Activated CD8-positive, alpha-beta T cell treated with anti-CD3 and anti-CD28 coated beads, Interleukin-2, amount 10 ng/mL, durations not matched to agents 7 days and 5 days (primary cell): ENCODE measurements at places on chromosomes 1 and 21.

DNA sequence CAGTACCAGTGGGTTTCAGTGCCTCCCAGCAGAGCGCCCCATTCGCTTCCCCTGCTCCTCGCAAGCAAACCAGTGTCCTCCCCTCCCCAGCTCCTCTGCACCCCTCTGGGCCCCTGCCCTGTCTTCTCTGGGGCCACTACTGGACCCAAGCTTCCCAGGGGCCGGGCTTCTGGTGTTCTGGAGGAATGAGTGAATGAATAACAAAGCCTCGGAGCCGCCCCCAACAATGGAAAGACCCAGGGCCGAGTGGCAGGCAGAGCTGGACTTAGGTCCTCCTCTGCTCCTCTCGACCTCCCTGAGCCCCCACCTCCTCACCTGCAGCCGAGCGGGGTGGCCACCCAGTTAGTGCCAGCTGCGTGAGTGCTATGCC, 37.6 kb downstream of the MATN1 start:
- no peak for DNase-seq

DNA sequence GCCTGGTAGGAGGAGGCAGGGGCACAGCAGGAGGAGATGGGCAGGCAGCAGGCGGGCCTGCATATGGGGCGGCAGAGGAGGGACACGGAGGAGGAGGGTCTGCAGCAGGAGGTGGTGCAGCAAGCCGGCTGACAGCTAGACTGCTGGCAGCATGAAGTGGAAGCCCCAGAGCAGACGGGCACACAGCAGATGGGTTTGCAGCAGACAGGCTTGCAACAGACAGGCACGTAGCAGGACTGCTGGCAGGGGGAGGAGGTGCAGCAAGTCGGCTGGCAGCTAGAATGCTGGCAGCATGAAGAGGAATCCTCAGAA, 615 bp downstream of the KRTAP10-5 start:
- no peak for DNase-seq

- no peak for DNase-seq
Observed at GRCh38 chr1:97632075-97632474, 288.8 kb downstream of the DPYD start.

GRCh38 chr1:150534002-150534401, 15.2 kb upstream of the ADAMTSL4 start:
- no peak for DNase-seq

GRCh38 chr1:220828179-220828490, 41.4 kb downstream of the MTARC1 start:
- DNase-seq = no peak

DNA sequence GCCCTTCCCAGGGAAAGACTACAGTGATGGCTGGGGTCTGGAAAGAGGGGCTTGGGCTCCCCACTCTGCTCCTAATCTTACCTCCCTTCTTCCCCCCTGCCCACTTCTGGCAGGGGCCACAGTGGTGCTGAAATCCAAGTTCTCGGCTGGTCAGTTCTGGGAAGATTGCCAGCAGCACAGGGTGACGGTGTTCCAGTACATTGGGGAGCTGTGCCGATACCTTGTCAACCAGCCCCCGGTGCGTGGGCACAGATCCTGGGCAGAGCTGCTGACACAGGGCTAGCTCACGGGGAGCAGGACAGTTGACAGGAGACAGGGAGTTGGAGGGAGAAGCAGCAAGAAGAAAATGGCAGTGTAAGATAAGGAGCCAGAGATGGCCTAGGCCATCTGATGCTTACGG, 2.4 kb downstream of the SLC27A3 start:
- DNase-seq = no peak

DNA sequence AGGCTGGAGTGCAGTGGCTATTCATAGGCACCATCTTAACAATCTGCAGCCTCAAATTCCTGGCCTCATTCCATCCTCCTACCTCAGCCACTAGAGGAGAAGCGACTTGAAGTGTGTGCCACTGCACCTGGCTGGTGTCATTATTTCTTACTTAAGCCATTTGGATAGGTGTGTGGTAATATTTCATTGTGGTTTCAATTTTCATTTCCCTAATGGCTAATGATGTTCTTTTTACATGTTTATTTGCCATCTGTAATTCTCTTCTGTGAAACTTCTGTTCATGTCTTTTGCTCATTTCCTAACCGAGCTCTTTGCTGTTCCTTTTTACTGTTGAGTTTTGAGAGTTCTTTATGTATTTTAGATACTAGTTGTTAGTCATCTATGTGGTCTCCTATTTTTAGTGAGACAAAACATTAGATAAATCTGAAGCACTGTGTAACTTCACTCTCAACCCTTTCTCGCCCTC, 66.8 kb downstream of the SLC27A3 start:
- DNase-seq = no peak

- DNase-seq = no peak
Observed at GRCh38 chr1:47569681-47570470, 132.0 kb downstream of the FOXD2 start.

DNA sequence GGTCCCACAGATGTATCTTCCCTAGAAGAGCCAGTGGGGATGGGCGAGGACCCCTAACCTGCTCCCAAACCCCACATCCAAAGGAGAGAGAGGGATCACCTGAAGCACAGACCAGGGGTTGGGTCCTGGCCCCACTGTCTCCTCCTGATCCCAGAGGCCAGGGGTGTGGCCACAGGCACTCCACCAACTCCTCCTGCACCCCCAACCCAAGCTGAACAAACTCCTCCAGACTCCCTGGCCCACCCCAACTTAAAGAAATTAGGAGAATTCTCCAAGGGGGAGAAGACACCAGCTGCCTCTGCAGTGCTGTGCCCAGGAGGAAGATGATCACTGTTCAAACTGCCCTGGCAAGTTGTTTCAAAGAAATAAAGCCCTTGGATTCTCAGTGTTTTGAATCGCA, 4.5 kb upstream of the PRAMEF12 start:
- no peak for DNase-seq

GRCh38 chr1:236058141-236058934, 6.6 kb downstream of the NID1 start:
- no peak for DNase-seq

- DNase-seq = no peak
Observed at GRCh38 chr21:26826801-26827200, 18.4 kb downstream of the ADAMTS1 start.

GRCh38 chr1:18513995-18514394, 33.3 kb downstream of the KLHDC7A start:
- DNase-seq = no peak

DNA sequence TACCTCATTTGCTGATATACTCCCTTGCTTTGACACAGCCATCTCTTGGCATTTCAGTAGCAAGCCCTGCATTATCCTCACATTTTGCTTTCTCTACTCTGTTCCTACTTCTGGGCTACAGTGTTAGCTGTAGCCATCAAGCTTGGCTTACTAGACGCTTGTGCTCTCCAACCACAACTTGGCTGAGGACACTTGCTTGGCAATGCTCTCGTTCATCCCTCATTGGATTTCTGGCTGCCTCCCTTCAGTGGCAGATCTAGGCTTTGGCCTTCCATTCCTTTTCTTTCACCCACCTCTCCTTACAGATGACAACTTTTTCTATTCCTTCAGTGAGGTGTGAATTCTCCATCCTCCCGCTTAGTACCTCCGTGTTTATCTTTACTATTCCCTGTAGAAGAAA, 428.7 kb upstream of the LRRC7 start:
- no peak for DNase-seq

GRCh38 chr1:206709322-206709721, 24.6 kb downstream of the MAPKAPK2 start:
- no peak for DNase-seq

DNA sequence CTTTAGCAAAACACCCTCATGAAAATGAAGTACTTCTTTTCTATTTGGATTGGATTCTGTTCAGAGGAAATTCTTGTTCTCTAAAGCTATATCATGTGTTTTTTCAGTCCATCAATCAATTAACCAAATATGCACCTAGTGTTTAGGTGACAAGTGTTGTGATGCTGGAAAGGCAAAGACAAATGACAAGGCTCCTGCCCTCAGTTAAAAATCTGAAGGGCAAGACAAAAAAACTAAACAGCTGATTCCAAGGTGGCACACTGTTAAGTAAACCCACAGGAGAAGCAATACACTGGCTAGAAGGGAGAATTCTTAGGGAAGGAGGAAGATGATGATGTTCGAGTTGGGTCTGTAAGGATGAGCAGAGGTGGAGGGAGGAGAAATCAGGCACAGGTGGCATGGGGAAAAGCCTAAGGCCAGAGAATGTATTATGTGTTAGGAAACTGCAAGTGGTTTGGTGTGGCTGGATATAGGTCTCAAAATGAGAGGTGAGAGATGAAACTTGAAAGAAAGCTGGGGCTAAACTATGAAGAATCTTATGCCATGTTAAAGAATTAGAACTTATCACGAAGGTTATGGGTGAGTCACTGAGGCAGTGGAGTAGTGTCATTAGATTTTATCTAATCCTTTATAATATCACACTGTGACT, 51.8 kb upstream of the GFI1 start:
- DNase-seq = peak; percentile 34

- no peak for DNase-seq
Observed at GRCh38 chr1:224785040-224785328, 144.5 kb upstream of the DNAH14 start.

- no peak for DNase-seq
Observed at GRCh38 chr1:224782281-224783000, 147.0 kb upstream of the DNAH14 start.

- no peak for DNase-seq
Observed at GRCh38 chr1:21278860-21279845, 11.1 kb downstream of the ECE1 start.

- DNase-seq = no peak
Observed at GRCh38 chr1:112359961-112360767, 35.9 kb upstream of the CTTNBP2NL start.

DNA sequence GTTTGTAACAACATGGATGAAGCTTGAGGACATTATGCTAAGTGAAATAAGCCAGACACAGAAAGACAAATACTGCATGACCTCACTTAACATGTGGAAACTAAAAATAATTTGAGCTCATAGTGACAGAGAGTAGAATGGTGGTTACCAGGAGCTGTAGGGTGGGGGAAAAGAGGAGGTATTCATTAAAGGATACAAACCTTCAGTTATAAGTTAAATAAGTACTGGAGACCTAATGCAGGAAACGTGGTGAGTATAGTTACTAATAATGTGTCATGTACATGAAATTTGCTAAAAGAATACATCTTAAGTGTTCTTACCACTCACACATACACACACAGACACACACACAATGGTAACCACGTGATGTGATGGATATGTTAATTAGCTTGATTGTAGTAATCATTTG, 86.7 kb downstream of the NGF start:
- DNase-seq = no peak

DNA sequence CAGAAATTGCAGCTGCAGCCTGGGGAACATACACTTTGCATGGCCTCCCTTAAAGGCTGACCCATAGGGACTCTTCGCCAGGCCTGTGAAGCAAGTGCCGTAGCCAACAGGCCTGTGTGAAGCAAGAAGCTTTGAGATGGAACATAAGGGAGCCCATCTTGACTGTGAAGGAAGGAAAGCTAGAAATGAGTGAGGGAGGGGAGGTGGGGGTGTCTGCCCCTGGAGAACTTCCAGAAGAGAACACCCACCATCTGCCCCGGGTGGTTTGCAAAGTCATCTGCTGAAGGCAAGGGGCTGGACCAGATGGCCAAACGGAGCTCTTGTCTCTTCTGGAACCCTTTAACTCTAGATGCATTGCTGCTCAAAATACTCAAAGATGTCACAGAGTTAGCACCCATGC, 103.3 kb upstream of the GRIK3 start:
- no peak for DNase-seq

DNA sequence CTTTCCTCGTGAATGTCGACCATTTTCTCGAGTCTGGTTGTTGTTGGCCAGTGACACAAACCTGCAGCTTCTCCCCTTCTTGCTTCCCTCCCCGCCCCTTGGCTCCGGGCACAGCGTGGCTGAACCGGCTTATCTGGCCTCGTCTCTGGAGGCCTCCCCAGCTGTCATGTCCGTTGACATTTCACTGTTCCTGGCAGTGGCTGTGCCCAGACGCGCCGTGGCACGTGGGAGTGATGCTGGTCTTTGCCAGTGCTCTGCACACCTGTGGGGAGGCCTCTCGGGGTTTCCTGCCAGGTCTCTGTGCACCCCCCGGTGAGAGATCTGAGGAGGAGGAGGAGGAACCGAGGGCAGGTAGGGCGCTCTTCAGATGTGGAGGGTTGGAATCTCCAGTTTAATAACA, 23.7 kb downstream of the SKI start:
- DNase-seq = no peak

DNA sequence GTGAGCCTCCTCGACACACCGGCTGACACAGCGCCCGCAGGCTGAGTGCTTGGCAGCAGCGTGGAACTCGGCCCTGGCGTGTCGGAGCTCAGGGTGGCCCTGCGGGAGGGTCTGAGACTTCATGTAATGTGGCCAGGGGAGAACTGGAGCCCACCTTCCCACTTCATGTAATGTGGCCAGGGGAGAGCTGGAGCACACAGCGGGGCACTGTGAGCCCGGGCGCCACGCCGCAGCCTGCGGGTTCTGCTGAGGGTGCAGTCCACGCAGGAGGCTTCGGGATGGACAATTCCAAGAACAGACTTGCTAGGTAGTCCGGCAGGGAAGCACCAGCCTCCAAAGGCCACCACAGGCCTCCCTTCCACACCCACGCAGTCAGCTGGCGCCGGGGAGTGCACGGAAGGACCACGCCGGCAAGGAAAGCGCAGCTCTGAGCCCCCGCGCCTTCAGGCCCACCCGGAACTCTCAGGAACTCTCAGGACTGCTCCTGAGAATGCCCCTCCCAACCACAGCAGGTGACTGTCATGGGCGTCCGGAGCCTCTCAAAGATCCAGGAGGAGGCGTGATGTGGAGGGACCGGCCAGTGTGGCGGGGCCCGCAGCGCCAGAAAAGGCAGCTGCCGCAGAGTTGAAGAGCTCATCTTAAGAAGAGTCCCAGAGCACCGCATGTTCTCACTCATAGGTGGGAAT, 19.3 kb upstream of the ADARB1 start:
- DNase-seq = no peak

GRCh38 chr1:101162300-101162699, 74.5 kb upstream of the S1PR1 start:
- DNase-seq = no peak
